ENCODE measurements at places on chromosomes 11 and 22.

- DNase-seq, result no peak
Measured at GRCh38 chr11:120318906-120319305, 6.2 kb upstream of the TLCD5 start.

DNA sequence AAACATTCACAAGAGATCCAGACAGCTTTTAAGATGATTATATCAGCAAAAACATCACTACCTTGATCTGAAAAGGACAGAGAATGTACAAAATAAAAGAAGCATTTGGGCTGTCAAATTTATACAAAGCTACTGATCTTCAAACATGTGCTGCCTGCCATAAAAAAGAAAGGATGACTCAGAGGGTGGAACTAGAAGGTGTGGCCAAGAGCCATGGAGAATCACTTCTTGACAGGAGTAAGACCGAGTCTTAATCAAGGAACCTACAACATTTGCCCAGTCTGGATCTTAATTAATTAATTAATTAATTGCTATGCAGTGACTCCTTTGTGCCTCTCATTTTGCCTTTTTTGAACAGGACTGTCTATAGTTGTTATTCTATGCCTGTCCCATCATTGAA, 33.2 kb downstream of the C11orf96 start:
- no peak for DNase-seq

DNA sequence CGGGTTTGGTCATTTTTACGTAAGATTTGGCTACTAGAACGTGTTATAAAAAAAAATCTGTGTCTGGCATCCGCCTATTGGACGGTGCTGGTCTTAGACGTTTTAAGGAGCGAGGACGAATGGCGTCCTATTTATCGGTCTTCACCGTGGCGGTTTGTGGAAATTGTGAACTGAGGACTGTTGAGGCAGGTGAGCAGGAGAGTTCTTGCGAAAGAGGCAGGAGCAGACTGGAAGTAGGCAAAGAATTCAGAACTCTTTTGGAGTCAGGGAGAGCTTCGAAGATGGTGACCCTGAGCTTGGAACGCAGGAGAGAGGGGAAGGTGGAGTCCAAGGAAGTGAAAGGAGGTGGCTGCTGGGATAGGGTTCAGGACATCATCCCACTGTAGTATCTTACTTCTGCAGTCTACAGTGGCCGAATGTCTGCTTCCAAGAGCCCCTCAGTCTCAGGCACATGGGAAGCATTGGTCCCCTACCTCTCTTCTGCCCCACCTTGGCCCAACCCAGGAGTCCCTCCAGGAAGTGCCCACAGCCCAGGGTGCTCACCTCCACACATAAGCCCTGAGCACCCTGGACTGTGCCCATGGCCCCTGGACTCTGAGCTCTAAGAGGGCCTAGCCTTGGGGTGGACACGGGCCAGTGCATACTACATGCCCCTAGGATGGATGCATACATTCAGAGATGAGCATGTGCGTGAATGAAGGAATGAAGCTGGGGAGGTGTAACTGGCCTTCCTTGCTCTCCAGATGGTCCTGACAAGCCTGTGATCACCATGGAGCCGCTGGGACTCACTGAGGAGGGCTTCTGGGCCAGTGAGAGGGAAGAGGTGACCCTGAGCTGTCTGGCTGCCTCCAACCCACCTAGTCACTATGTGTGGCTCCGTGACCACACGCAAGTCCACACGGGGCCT, 3.7 kb downstream of the VSIG10L2 start:
- DNase-seq, result no peak

- no peak for DNase-seq
Measured at GRCh38 chr11:77418971-77419597, 54.8 kb downstream of the PAK1 start.

- DNase-seq, result no peak
Measured at GRCh38 chr11:118200497-118200896, 24.1 kb upstream of the SCN2B start.

DNA sequence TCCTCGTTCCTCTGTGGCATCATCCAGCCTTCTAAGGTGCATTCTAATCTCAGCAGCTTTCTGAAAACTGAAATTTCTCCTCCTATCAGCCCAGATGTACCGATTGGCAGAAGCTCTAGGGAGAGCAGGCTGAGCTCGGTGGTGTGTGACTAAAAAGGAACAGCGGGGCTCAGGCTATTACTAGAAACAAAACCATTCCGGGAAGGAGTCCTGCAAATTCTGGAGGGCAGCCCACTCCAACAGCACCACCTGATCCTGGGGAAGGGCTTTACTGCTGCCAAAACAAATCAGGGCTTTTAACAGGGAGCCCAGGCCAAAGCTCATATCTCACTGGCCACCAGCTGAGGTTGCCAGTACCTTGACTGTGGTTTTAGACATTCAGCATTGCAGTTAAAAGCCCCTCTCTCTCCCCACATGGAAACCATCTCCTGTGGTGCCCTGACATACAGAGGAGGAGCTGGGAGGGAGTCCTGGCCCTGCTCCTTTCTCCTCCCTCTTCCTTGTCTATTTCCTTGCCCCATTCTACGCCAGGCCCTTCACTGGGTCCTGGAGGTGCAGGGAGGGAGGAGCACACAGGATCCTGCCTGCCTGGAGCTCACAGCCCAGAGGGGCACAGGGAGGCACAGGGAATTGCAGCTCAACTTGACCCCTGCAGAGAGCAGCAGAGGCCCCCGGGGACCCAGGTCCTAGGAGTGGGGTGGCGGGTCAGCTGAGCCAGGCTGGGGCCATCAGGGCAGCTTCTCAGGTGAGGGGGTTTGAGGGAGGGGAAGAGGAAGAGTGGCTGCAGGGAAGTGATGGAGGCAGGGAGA, 889 bp downstream of the PLAAT4 start:
- no peak for DNase-seq

DNA sequence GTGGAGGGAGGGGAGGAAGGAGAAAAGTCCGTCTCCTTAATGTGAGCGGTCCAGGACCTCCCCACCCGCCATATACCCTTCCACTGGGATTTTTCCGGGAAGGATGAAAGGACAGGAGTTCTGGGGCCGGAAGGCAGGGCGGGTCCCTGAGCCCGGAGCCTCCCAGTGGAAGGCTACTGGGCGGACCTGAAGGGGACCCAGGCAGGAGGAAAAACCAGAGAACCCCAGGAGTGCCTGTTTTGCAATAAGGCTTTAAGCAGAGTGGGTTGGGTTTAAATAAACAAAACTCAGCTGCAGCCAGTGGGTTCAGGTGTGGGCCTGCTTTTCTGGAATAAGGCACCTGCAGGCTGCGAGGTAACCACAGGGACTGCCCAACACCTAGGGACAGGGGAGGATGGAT, 1.7 kb upstream of the CELSR1 start:
- DNase-seq, result no peak
